ENCODE measurements at places on chromosomes 5 and 9.

- no peak for DNase-seq
Measured at GRCh38 chr9:37156205-37156604, 35.8 kb downstream of the ZCCHC7 start.

DNA sequence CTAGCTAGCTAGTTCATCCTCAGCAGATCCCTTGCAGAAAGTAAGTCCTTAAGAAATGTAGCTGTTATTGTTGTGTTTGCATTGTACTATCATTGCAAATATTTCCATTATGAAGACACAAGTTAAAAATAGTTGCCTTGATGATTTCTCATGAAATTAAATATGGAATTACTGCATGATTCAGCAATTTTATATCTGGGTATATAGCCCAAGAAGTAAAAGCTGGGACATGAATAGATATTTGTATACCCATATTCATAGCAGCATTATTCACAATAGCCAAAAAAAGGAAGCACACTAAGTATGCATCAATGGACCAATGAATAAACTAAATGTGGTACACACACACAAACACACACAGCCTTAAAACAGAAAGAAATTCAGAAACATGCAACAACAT is 6.8 kb downstream of the IFNB1 start:
- DNase-seq, result no peak

- no peak for DNase-seq
Measured at GRCh38 chr5:174052636-174053035, 7.1 kb downstream of the NSG2 start.

- DNase-seq, result no peak
Measured at GRCh38 chr9:129835860-129836223, 584 bp downstream of the USP20 start.

- DNase-seq, result peak; percentile 29
Measured at GRCh38 chr5:144187699-144188294, 17.1 kb downstream of the KCTD16 start.

DNA sequence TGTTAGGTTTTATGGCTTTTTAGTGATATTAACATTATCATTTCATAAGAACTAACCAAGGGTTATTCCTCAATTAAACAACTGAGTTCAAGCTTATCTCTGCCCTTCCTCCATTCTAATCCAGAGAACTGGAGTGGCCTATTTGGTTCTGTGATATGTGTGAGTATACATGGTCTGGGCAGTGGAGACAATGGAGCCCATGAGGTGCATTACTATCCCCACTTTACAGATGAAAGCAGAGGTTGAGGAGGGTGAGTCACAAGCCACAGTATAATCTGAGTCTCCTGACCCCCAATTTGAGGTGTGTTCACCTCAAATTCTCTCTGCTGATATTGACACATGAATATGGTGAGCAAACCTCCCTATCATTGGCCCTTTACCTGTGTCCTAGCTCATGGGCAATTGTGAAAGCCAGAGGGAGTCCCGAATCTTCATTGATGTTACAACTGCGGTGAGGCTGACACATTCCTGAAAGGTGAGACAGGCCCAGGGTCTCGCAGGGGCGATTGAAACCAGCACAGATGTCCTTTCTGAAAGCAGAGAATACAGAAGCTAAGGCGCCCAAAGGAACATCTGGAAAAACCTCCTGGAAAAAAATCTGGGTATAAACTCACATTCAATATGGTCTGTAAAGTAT is 217.2 kb downstream of the TARS1 start:
- no peak for DNase-seq

- no peak for DNase-seq
Measured at GRCh38 chr5:142357469-142358090, 32.8 kb upstream of the SPRY4 start.

DNA sequence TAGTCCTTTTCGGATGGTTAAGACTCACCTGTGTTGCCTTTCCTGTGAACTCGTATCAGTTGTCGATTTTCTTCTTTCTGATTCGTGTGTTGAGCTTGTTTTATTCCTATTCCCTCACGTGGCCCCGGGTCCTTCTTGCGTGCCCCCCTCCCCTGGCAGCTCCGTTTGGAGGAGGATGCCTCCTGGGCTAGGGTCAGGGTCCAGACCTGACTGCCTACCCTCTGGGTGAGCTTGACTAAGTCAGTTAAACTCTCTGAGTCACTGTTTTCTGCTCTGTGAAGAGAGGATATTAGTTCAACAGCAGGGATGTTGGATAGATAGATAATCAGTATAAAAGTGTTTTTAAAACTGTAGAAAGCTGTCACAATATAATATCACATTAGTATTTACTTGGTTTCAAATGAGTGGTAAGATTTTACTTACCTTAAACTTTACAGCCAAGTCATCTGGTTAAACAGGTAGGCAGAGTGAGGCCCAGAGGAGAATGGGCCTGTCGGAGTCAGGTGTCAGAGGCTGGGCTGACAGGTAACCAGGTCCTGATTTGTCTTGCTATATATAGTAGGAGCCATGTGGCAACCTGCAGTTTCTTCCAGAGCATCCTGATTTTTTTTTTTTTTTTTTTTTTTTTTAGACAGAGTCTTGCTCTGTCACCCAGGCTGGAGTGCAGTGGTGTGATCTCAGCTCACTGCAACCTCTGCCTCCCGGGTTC is 24.2 kb downstream of the PPARGC1B start:
- no peak for DNase-seq

DNA sequence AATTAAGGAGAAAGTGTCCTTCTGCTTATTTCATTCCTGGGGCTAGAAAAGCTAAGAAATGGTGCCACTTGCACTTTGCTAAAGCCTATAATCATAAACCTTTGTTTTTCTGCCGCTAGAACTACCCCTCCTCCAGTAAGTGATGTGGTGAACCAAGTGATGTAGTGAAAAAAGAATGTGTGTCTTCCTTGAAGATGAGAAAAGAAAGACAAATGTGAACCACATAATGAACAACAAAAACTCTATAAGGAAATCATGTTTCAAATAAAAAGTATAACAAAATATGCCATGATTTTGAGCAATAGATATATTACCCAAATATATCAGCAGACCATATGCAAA is 179.0 kb upstream of the SGCD start:
- no peak for DNase-seq

- no peak for DNase-seq
Measured at GRCh38 chr9:33443047-33443446, 4.3 kb downstream of the AQP3 start.

GRCh38 chr5:41154491-41154890 is 58.8 kb downstream of the C6 start:
- no peak for DNase-seq

GRCh38 chr9:125821078-125821477 is 73.9 kb downstream of the PBX3 start:
- no peak for DNase-seq

- DNase-seq, result no peak
Measured at GRCh38 chr9:114117996-114118830, 19.1 kb upstream of the KIF12 start.

DNA sequence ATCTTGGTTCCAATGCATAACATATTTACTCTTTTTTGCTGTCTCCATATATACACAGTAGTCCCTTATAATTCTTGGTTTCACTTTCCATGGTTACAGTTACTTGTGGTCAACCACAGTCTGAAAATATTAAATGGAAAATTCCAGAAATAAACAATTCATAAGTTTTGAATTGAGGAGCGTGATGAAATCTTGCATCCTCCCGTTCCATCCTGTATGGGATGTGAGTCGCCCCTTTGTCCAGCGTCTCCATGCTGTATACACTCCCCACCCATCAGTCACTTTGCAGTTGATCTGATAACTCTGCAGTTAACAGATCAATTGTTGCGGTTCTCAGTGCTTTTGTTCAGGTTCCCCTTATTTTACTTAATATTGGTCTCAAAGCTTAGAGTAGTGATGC is 11.5 kb upstream of the FAF2 start:
- DNase-seq, result no peak

GRCh38 chr9:126788046-126788445 is 16.8 kb upstream of the ZBTB43 start:
- DNase-seq, result no peak

- DNase-seq, result no peak
Measured at GRCh38 chr5:123873846-123874245, 361.9 kb downstream of the CSNK1G3 start.

DNA sequence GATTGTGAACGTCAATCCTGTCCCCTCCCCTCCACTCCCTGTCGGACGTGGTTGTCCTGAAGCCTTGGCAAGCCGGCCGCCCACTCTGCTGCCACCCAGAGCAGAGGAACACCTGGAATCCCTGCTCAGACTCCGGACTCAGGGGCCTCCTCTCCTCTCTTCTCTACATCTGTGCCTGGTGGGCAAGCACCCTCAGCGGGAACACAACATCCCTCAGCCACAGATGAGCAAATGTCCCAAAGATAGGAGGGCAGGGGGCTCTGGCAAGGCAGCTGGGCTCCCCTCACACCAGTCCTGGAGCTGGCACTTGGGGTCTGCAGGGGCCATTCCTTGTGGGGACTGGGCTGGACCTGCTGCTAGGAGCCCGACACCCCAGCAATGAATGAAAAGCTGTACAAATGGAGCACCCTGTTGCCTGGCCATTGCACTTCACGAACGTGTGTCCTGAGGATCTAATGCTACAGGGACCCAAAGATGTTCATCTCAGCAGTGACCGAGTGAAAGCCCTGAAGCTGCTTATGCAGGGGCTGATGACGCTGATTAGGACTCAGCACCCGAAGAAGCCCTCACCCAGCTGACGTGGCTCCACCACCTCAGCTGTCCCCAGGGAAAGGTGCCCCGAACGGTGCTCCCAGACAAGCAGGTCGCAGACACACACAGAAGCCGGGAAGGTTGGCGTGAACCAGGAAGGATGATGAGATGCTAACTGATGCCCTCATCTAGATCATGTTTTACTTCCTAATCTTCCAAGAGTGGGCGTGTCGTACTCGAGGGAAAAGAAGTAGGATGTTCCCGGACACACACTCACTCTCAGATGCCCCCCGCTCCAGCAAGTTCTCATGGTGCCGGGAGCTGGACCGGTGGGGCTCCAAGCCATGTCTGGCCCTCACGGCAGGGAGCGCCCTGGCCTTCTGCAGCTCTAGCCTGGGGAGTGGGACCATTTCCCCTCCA is 177.0 kb upstream of the PPP1R26 start:
- no peak for DNase-seq

GRCh38 chr9:100355561-100355960 is 2.8 kb upstream of the TEX10 start:
- DNase-seq, result no peak

- DNase-seq, result peak; percentile 41
Measured at GRCh38 chr9:99000476-99001395, 57.0 kb downstream of the COL15A1 start.

GRCh38 chr9:6525326-6526045 is 112.5 kb downstream of the UHRF2 start:
- DNase-seq, result no peak

DNA sequence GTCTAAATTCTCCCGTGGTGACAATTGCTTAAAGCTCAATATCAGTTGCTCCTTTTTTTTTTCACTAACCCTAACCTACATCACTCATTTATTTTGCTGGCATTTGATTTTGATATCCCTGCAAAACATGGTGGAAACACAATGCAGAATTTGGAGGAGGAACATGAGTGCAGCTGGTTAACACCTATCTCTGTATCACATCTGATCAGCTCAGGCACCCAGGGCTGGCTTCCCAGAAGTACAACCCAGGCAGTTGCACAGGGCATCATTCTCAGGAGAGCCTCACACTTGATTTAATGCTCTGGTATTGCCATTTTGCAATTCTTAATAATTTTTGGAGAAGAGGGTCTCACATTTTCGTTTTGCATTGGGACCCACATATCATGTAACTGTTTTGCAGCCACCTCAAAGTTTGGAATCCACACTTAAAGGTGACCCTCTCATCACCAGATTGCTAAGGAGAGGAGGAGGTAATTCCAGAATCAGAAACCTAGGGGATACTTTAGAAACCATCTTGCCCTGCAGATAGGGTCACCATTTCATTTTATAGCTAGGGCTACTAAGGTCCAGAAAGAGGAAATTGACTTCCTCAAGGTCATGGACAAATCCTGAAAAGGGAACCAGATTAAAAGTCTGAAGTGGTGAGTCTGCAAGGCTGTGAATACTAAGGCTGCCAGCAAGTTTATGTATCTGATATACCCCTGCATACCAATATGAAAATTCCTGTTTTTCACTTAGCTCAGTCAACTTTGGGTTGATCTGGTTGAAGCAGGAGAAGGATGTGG is 19.3 kb upstream of the ADAM19 start:
- no peak for DNase-seq

- no peak for DNase-seq
Measured at GRCh38 chr5:6926491-6927038, 213.3 kb downstream of the TENT4A start.

- no peak for DNase-seq
Measured at GRCh38 chr9:74064702-74065101, 432.4 kb upstream of the RORB start.

DNA sequence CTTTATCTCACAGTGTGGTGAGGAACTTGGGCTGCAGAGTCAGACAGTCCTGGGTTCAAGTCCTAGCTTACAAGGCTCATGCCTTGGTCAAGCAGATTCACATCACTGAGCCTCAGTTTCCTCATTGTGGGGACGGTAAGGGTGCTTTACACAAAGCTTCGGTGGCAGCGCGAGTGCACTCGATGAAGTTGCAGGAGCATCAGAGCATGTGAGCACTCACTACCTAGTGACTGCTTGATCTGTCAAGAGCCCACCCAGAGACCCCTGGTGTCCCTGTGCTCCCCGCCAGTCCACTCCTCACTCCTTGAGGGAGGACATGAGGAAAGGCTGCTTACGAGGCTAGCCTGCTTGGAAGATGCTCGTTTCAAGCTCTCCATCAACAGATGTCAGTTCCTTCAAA is 56.2 kb upstream of the GARNL3 start:
- DNase-seq, result no peak

DNA sequence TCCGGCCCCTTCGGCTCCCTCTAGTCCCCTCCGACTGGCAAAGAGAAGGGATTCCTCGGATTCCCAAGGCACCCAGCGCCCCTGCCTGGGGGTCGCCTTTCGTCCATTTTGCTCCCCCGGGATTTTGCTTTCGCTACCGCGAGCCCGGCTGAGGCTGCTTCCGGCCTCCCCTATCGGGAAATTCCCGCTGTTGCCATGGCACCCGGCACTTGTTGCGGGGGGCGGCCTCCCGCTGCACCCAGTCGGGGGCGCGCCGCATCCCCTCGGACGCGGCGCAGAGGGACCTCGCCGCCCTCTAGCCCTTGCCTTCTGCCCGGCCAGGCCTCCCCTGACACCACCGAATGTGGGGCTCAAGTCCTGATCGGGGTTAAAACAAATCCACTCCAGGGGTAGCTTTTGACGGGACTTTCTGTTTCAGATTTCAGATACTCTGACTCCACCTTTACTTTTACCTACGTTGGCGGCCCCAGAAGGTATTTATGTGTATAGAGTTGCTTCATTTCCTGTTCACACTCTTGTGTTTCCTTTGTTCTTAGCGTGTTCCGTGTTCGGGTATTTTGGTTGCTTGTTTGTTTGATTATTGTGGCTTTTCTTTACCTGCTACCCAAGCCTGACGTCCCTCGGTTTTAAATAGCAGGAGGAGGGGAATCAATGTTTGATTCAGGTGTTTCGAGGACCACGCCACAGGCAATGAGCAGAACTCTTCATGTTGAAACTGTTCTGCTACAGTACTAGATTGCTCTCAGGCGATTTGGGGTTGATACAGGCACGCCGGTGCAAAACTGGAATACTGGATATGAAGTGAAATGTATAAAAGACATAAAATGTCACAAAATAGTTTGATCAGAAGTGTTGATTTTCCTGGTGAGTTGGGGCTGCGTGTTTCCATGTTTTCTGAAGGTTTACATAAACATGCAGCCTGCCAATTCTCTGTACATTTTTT is 1.5 kb downstream of the PARP8 start:
- peak; percentile 39 for DNase-seq

GRCh38 chr5:59178482-59178881 is 595.6 kb downstream of the RAB3C start:
- DNase-seq, result no peak

All from GM12891 (cell line).